Glomerular endothelial cell (primary cell): ENCODE measurements at places on chromosomes 11 and 22. TPM values are rescaled to one million over a fixed set of nuclear protein-coding genes. Genes with fewer than 3 reads are reported as not detected.
A peak's percentile ranks its signal among the peaks of the same experiment; 100 is the strongest.

- DNase-seq, result no peak
Measured at GRCh38 chr22:36160499-36160942, at the start of gene APOL3. Gene APOL3, minus strand, starts transcription at chr22:36160755. Its CDS starts 11,700 bp downstream, at chr22:36149055.

- no peak for DNase-seq
Measured at GRCh38 chr11:106304274-106304673, 226.8 kb downstream of the AASDHPPT start.

DNA sequence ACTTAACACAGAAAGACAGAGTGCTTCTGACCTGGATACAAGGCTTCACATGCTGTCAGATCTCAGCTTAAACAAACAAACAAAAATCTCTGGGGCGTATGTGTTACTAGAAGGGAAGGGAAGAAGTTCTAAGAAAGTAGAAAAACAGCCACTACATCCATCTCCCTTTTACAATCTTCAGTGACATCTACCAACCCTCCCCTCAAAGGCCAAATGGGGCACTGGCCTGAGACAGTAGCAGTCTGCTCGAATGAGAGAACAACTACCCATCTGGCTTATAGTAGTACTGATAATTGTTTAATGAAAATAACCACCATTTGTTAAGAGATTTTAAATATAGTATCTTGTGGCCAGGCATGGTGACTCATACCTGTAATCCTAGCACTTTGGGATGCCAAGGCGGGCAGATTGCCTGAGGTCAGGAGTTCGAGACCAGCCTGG is 29.4 kb downstream of the CCDC83 start:
- DNase-seq, result no peak

GRCh38 chr22:28029201-28029948 is 110.3 kb upstream of the PITPNB start:
- DNase-seq, result peak; percentile 94

DNA sequence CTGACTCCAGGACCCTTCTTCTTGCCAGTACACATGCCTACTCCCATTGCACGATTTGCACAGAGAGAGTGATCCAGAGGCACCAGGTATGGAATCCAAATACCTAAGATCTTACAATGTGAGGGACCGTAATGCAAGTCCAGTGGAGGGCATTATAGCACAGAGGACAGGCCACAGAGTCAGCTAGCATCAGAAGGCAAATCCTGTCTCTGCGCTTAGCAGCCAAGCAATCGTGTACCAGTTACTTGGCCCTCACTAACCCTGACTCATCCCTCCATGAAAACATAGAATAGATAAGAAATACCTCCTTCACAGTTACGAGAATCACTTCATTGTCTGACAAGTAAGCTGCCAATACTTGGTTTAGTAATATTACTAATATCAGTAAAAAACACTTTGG is 69.7 kb upstream of the SLC6A5 start:
- DNase-seq, result no peak

GRCh38 chr11:3700410-3700809 is 29.2 kb upstream of the CHRNA10 start:
- no peak for DNase-seq

DNA sequence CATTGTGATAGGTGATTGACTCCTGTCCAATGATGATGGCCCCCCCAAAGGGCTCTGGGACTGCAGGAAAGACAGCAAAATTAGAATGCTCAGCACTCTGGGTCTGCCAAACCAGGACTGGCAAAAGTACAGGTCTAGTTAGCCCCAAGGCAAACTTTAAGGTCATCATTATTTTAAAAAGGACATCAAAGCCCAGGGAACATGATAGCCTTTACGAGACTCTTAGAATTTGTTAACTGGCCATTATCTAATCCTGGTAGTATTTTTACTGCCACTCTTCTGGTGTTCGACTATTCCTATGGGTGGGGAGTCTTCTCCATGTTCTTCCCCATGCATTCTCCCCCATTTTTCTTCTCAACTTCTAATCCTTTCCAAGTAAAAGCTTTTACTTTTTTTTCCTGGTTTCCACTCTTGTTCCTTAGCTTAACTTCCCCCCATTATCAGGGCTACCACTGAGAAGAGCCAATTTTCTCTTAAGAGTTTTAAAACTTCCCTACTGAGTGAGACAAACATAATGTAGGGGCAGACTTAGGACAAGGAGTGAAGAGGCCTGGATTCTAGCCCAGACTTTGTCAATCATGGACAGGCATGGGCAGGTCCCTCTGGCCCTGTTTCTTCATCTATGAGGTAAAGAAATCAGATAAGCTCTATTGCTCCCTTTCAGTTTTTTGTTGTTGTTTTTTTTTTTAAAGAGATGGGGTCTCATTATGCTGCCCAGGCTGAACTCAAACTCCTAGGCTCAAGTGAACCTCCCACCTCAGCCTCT is 7.1 kb downstream of the DDB1 start:
- no peak for DNase-seq

Gene HSPB2
- total RNA-seq, result 0.10 TPM in 1 of 2 replicates, not detected in the other

Gene FAM118B
- 29.9 and 31.3 TPM in 2 replicates for total RNA-seq
